ENCODE measurements at places on chromosomes 13 and 19.

DNA sequence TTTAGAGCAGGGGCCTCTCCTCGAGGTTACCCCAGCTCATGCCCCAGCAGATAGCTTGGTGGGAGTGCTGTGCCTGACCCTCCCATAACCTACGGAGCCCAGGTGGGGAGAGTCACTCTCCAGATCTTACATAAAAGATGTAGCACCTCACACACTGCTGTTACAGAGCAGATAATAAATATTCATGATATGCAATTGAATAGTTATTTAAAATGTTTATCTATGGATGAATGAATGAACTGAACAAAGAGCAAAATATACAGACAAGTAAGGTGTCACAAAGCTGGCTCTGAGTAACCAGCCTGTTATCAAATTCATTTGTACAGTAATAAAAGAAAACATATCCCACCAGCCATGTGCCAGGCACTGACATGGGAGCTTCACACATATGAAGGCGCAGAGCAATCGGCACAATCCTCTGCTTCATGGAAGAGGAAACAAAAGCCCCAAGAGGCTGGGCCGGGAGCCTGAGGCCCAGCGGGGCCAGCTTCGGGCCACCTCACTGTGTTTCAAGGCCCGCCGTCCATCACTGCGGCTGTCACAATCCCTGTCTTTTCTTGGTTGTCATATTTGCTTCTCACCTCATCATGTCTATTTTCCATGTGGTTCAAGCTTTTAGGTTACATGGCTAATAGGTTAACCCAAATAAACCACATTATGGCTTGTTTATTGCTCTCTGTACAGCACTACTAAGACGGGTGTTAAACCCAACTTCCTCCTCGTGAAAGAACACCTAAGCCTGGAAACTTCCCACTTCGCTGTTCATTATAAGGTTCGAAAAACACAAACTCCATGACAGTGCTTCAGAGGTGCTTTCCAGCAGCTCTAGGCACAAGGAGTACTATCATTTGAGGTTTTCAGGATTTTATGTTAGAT lies 78.4 kb downstream of the IRS2 start:
- DNase-seq: no peak

- no peak for DNase-seq
Observed at GRCh38 chr19:46497773-46498172, 2.1 kb upstream of the PNMA8B start.

DNA sequence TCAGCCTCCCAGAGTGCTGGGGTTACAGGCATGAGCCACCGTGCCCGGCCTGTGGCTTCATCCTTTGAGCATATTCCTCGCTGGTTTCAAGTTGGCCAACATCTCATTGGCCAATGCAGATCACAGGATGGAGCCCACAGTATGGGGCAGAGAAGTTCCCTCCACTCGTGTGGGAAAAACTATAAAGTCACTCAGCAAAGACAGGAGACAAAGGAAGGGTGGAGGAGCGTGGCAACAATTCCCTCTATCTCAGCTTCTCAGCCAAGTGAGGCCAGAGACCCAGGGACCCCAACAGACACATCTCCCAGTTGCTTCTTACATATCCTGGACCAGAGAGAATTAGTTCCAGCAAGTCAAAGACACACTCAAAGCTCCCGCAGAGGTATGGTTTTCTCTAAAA lies 184.6 kb upstream of the SOX1 start:
- no peak for DNase-seq

- no peak for DNase-seq
Observed at GRCh38 chr13:96898646-96899254, 95.5 kb downstream of the OXGR1 start.

GRCh38 chr13:79825959-79826358 lies 345.0 kb downstream of the NDFIP2 start:
- no peak for DNase-seq

DNA sequence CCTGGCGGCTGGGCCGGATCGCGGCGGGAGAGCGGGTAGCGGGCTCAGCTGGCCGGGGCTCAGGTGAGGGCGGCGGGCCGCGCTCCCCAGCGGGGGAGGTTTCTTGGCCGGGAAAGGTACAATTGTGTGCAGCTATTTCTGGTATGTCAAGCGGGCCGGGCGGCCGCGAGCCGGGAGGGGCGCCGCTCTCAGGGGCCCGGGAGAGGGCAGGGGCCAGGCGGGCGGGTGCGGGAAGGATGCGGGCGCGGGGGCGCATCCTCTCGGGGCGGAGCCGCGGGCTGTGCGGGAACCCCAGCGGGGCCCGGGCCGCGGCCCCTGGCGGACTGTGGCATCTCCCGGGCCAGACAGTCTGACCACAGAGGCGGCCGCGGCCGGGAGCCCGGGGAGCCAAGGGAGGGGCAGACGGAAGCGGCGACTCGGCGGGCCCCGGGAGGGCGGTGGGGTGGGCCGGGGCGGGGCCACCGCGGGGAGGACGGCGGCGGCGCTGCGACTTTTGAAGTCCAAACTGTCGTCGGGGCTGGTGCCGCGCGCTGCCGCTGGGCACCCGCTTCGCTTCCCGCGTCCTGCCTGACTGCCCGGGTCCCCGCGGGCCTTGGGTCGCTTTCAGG lies at the start of gene LMO7:
TSS of gene LMO7 (plus strand) at position 503 of the 608 bp plus-strand sequence. CDS start 328 bp downstream, outside the sequence.
- no peak for DNase-seq

GRCh38 chr13:112582263-112582662 lies 5.7 kb downstream of the TUBGCP3 start:
- DNase-seq: no peak

DNA sequence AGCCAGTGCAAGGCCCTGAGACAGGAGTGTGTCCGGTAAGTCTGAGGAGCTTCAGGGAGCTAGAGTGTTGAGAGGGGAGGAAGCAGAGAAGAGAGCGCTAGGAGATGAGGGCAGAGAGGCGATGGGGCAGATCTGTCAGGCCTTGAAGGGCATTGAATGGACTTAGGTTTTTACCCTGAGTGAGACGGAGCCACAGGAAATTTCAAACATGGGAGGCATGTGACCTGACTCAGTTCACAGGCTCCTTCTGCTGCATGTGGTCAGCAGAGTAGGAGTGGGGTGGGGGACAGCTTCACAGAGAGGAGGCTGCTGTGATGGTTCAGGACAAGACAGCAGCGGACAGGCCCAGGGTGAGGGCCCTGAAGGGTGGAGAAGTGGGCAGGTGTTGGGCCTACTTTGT lies 2.5 kb upstream of the FAM98C start:
- DNase-seq: no peak

- DNase-seq: no peak
Observed at GRCh38 chr13:64057372-64058020, 2641.8 kb upstream of the PCDH20 start.

GRCh38 chr19:20051841-20052768 lies 12.8 kb upstream of the ZNF682 start:
- DNase-seq: peak; percentile 99

- peak; percentile 75 for DNase-seq
Observed at GRCh38 chr19:10288662-10289166, 1.0 kb upstream of the ICAM5 start.

DNA sequence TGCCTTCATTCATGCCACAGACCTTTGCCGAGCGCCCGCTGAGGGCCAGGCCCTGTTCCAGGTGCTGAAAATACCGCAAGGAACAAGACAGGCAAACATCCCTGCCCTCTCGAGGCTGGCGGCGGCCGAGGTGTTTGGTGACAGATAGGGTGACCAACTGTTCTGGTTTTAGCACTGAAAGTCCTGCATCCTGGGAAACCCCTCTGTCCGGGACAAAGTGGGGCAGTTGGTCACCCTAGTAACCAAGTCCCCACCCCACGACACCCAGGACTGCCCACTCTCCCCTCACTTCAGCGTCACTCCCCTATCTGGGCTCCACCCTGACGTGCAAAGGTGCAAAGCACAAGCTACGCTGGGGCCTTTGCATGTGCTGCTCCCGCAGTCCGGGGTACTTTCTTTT lies 17.3 kb downstream of the ZBTB7A start:
- DNase-seq: peak; percentile 86

DNA sequence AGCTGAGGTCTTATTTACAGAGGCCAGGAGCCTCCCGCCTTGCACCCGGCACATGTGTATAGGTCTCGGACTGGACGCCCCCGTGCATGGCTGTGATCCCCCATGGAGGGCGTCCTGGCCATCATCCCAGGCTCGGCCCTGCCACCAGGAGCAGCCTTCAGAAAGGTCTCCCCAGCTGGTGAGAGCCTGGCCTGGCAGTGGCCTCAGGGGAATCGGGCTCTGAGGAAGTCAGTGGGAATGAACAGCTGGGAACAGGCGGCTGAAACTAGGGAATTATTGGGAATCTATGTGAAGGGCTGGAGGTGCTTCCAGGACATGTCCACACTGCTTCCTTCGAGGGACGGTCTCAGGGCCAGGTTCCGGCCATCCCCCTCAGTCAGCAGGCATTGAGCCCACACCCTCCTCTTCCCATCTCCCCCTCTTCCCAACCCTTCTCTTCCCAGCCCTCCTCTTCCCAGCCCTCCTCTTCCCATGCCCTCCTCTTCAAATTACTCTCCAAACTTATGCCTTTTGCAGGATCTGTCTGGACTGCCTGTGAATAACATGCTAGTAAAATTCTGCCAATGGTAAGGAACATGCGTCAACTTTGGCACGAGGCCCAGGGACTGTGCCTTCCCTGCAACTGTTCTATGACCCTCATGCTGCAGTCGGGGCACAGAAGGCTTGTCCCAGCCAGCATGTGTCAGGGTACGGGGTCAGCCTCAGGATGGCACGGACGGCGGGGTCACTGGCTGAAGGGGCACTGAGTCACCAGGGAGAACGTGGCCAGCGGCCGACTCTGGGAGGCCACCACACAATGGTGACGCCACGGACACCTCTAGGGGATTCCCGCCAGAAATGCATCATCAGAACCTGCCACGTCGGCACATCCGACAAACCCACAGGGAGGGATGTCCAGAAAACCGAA lies 24.2 kb upstream of the C13orf46 start:
- no peak for DNase-seq

DNA sequence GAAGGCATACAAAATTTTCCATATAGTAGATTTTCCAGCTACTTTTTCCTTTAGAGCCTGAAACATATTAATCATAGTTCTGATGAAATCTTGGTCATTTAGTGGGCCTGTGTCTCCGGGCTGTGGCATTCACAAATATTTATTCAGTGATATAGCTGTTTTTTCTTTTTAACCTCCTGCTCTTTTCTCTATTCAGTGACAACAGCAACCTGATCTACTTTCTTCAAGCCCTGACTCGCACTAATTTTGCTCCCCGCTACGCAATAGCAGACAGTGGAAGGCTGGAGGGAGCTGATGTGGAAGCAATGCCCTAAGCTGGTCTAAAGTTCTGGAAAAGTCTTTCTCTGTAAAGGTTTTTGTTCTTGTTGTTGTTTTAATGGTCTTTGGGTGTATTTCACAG lies 289.7 kb downstream of the SLITRK6 start:
- no peak for DNase-seq

- no peak for DNase-seq
Observed at GRCh38 chr19:12137221-12137940, 2.8 kb downstream of the ZNF20 start.

DNA sequence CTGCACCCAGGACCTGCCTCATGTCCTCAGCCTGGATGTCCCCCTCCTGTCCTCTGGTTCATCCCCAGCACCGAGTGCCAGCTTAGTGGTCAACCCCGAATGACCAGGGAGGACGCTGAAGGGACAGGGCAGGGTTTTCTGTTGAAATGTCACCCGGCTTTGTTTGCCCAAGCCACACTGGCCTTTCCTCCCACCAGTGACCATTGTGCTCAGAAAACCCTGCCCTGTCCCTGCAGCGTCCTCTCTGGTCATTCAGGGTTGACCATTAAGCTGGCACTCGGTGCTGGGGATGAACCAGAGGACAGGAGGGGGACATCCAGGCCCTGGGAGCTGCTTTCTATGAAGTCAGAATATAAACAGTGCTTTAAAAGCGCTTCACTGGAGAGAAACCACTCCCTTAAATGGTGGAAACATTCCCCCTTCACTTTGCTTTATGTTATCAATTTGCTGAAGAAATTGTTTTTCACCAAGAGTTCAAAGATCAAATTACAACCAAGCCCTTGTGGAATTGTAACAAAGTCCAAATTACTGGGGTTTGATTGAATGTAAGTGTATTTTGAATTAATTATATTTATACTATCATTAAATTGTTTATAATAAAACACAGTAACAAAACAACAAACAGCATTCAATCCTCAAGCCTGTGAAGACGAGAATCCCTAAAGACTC lies 21.4 kb downstream of the CARS2 start:
- no peak for DNase-seq

DNA sequence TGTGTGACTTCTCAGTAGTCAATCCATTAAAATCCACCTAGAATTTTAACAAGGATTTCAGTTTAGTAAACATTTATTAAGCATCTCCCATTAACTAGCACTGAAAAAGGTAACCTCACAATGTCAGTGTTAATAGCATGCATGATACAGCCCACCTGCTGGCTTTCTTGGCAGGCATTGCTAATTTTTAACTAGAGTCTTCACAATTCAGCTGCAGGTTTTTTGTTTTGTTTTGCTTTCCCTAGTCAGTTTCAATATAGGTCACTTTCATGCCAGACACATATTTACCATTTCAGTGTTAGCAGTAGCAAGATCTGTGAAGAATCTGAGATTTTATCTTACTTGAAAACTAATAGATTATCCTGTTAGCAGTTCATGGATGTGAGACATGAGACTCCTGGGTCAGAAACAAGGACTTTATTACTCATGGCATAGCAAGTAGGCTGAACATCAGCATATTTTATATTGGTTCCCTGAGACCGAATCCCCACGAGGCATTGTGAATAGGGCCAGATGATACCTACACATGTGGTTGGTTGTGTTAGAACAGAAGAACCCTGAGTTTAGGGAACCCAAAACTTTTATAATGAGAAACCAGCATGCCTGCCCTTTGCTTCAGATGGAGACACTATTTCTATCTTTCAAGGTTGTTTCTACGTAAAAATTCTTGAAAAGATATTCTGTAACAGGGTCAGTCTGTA lies 198.0 kb upstream of the HTR2A start:
- no peak for DNase-seq

GRCh38 chr13:98685146-98685545 lies 67.3 kb downstream of the SLC15A1 start:
- DNase-seq: no peak

GRCh38 chr13:49657241-49657641 lies 28.9 kb downstream of the ARL11 start:
- no peak for DNase-seq

- DNase-seq: peak; percentile 14
Observed at GRCh38 chr13:73722120-73722519, 412.1 kb downstream of the KLF12 start.

GRCh38 chr19:16615808-16616207 lies 12.2 kb downstream of the MED26 start:
- DNase-seq: no peak

- no peak for DNase-seq
Observed at GRCh38 chr13:20140487-20140886, 20.4 kb downstream of the GJA3 start.

Measured in cerebellar cortex (tissue), 1 donor.